ENCODE measurements at places on chromosomes 12 and 14.

DNA sequence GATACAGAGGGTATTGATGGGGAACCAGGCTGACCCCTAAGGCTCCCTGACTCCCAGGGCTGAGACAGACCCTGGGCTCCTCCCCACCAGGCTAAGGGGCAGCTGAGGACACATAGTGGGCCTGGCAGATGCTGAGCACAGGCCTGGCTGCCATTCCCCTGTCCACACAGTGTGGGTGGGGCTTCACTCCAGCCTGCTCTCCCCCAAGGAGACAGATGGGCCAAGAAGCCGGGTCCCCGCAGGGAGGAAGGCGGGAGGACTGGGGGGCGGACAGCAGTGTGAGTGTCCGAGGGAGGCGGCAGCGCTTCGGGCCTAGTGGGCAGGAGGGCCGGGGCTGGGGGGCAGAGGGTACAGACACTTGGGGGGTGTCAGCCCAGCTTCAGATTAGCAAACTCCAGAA, 32.0 kb downstream of the RFLNA start:
- H3K27me3 ChIP-seq = peaks cover 6% of the 10 kb centered on the region
- no peak overlapping the region for H3K27ac ChIP-seq
- no peak for DNase-seq
- peaks cover 47% of the 10 kb centered on the region for H3K36me3 ChIP-seq

GRCh38 chr14:74712499-74713394, at the start of the genes AREL1 and FCF1:
Gene AREL1, minus strand, starts transcription at chr14:74713080. Its CDS starts 27,465 bp downstream, at chr14:74685615.
Gene FCF1, plus strand, starts transcription at chr14:74713144. Its CDS starts 54 bp downstream, at chr14:74713198.
- peak within 1 kb of the TSS; percentile 98 for H3K27ac ChIP-seq
- peaks cover 15% of the 10 kb centered on the region for H3K4me1 ChIP-seq
- H3K4me3 ChIP-seq = peak within 1 kb of the TSS; percentile 98
- no peaks in the 10 kb centered on the region for H3K27me3 ChIP-seq
- H3K36me3 ChIP-seq = peaks cover 17% of the 10 kb centered on the region
- peak; percentile 79 for DNase-seq

DNA sequence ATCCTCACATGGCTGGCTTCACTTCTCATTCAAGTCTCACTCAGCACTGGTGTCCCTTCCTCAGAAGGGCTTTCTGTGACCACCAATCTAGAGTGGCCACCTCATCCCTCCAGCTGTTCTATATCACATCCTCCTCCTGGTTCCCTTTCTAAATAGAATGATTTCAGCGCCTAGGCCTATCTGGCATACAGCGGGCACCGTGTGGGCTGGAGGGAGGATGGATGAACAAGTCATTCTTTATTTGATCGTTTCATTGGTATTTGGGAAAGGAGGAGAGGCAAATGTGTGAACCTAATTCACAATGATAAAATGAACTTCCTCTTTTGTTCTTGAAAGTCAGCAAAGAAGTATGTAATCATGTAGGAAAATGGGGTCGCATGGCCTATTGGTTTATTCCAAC, 394.2 kb downstream of the DPF3 start:
- H3K27ac ChIP-seq = no peak overlapping the region
- DNase-seq = no peak
- no peak overlapping the region for H3K4me3 ChIP-seq
- no peaks in the 10 kb centered on the region for H3K27me3 ChIP-seq

- H3K36me3 ChIP-seq = no peaks in the 10 kb centered on the region
- no peak overlapping the region for H3K4me3 ChIP-seq
- peaks cover 17% of the 10 kb centered on the region for H3K4me1 ChIP-seq
- no peak for DNase-seq
Measured at GRCh38 chr12:9858135-9858534, 11.0 kb downstream of the CLEC2B start.

- no peak overlapping the region for H3K4me3 ChIP-seq
- peaks cover 4% of the 10 kb centered on the region for H3K36me3 ChIP-seq
- peaks cover 62% of the 10 kb centered on the region for H3K4me1 ChIP-seq
- peak; percentile 54 for DNase-seq
- H3K27me3 ChIP-seq = no peaks in the 10 kb centered on the region
- H3K27ac ChIP-seq = peak overlapping the region; percentile 72
Measured at GRCh38 chr12:101823891-101824290, 6.9 kb downstream of the GNPTAB start.

- H3K27me3 ChIP-seq = no peaks in the 10 kb centered on the region
- no peaks in the 10 kb centered on the region for H3K36me3 ChIP-seq
- H3K27ac ChIP-seq = peak overlapping the region; percentile 42
- peaks cover 75% of the 10 kb centered on the region for H3K4me1 ChIP-seq
- no peak overlapping the region for H3K4me3 ChIP-seq
Measured at GRCh38 chr12:70260646-70261045, 17.4 kb downstream of the CNOT2 start.

- DNase-seq = peak; percentile 23
- H3K36me3 ChIP-seq = no peaks in the 10 kb centered on the region
- H3K4me3 ChIP-seq = no peak overlapping the region
Measured at GRCh38 chr12:62006076-62006732, 254.0 kb upstream of the USP15 start.

DNA sequence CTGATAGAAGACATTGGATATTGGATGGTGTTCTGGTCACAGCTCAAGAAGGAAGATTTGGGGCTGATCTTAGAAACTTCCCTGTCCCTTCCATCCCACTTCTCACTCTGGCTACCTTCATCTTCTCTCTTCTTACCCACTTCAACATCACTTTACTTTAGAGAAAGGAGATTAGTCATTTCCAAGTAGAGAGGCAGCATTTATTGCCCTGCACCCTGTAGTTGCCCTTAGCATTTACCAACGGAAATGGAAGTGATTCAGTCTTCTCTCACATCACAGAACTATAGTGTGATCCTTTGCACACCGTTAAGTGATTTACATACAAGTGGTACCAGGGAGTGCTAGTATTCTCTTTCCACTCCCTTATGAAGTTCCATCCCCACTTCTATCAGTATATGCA, 52.4 kb downstream of the PHLDA1 start:
- H3K4me3 ChIP-seq = no peak overlapping the region
- H3K27me3 ChIP-seq = no peaks in the 10 kb centered on the region
- DNase-seq = no peak
- H3K4me1 ChIP-seq = peaks cover 49% of the 10 kb centered on the region

DNA sequence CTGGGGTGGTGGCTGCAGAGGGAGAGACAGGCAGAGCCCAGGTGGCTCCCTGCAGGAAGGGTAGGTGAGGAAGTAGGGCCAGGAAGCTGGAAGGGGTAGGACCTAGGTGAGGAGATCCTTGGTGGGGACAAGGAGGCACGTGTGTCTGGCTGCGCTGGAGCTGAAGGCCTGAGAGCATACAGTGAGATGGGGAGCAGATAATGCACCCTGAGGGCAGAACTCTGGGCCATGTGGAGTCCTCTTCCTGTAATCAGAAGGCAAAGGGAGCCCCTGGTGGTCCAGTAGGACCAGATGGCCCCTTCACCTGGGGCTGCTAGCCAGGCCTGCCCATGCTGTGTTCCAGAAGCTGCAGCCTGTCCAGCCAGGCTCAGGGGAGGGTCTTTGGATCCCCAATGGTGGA, 15.3 kb upstream of the KRT80 start:
- DNase-seq = no peak
- H3K4me3 ChIP-seq = no peak overlapping the region
- H3K27ac ChIP-seq = no peak overlapping the region
- H3K36me3 ChIP-seq = no peaks in the 10 kb centered on the region
- no peaks in the 10 kb centered on the region for H3K27me3 ChIP-seq
- peaks cover 20% of the 10 kb centered on the region for H3K4me1 ChIP-seq

DNA sequence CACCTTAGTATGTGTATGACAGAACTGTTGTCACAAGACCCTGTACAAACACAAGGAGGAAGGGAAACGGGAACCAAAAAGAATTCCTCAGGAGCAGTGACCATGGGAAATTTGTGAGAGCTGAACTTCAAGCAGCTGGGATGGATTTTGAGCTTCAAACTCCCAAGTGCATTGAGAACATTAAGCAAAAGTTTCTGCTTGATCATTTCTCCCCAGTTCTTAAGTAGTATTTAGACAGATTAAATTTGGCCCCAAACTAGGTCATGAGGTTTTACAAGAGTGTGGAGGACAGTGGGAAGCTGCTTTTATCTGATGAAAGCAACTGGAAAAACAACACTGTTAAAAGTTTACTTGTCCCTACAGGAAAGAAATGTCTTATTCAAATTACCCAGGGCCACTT, 206.0 kb upstream of the DCN start:
- no peak for DNase-seq
- no peaks in the 10 kb centered on the region for H3K27me3 ChIP-seq
- H3K4me1 ChIP-seq = no peaks in the 10 kb centered on the region
- H3K27ac ChIP-seq = no peak overlapping the region
- H3K36me3 ChIP-seq = peaks cover 2% of the 10 kb centered on the region

DNA sequence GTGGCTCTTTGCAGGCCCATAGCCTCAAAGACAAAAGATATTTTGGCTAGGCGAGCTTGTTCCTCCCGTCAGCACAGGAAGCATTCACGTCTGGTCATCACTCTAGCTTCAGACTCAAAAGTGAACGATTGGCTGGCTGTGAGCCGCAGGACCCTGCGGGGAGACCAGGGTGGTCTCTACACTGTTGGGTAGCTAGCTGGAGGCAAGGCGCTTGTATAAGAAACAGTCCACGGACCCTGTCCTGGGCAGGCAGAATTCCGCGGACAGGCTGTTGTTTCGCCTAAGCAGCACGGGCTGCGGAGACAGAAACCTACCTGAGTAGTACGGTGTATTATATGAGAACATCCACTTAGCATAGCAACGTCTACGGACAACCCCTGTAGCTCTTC, 29.6 kb downstream of the WBP11 start:
- H3K27me3 ChIP-seq = no peaks in the 10 kb centered on the region
- H3K4me3 ChIP-seq = peak overlapping the region; percentile 99
- DNase-seq = peak; percentile 47
- H3K4me1 ChIP-seq = peaks cover 39% of the 10 kb centered on the region
- H3K27ac ChIP-seq = peak overlapping the region; percentile 93

- no peaks in the 10 kb centered on the region for H3K27me3 ChIP-seq
- no peaks in the 10 kb centered on the region for H3K36me3 ChIP-seq
- no peak overlapping the region for H3K27ac ChIP-seq
- peaks cover 8% of the 10 kb centered on the region for H3K4me1 ChIP-seq
- no peak overlapping the region for H3K4me3 ChIP-seq
Measured at GRCh38 chr12:26800858-26801257, 32.1 kb downstream of the ITPR2 start.

GRCh38 chr12:86950444-86950843, 694.3 kb upstream of the MGAT4C start:
- no peaks in the 10 kb centered on the region for H3K36me3 ChIP-seq
- H3K27ac ChIP-seq = no peak overlapping the region
- H3K4me3 ChIP-seq = no peak overlapping the region
- H3K4me1 ChIP-seq = peaks cover 56% of the 10 kb centered on the region

- H3K27me3 ChIP-seq = peaks cover 11% of the 10 kb centered on the region
- no peaks in the 10 kb centered on the region for H3K36me3 ChIP-seq
- H3K27ac ChIP-seq = no peak overlapping the region
- no peaks in the 10 kb centered on the region for H3K4me1 ChIP-seq
- peak; percentile 80 for DNase-seq
Measured at GRCh38 chr14:21868442-21869046, 194.9 kb upstream of the OR4E1 start.

GRCh38 chr14:67480011-67480410, 8.5 kb downstream of the TMEM229B start:
- peaks cover 7% of the 10 kb centered on the region for H3K4me1 ChIP-seq
- H3K36me3 ChIP-seq = no peaks in the 10 kb centered on the region
- no peaks in the 10 kb centered on the region for H3K27me3 ChIP-seq
- H3K4me3 ChIP-seq = no peak overlapping the region

- H3K36me3 ChIP-seq = peaks cover 40% of the 10 kb centered on the region
- no peak overlapping the region for H3K27ac ChIP-seq
- no peaks in the 10 kb centered on the region for H3K27me3 ChIP-seq
Measured at GRCh38 chr12:55771736-55772135, 28.8 kb downstream of the GDF11 start.

- no peaks in the 10 kb centered on the region for H3K4me1 ChIP-seq
- no peak for DNase-seq
- no peaks in the 10 kb centered on the region for H3K27me3 ChIP-seq
- no peak overlapping the region for H3K27ac ChIP-seq
- peaks cover 3% of the 10 kb centered on the region for H3K36me3 ChIP-seq
Measured at GRCh38 chr14:97319691-97320090, 522.5 kb downstream of the VRK1 start.

DNA sequence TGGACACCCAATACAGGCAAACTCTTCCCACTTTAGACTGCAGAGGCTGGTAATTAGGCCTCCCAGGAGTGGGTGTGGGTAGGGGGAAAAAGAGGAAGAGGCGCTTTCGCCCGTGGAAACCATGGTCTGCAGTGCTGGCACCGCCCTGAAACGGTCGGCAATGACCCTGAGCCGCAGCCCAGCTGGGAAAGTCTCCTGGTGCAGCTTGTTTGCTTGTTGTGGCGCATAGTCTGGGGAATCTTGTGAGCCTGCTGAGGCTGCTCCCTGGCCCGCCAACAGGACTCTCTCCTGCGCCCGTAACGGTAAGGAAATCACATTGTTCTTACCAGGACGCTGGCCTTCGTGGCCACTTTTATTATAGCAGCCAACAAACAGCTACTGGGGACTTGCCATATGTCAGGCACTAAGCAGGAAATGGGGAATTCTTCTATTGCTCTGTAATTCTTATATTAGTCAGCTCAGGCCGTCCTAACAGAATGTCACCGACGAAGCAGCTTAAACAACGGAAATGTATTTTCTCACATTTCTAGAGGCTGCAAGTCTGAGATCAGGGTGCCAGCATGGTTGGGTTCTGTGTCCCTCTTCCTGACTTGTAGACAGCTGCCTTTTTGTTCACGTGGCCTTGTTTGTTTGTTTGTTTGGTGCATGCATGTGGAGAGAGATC, 52.5 kb upstream of the RIN3 start:
- H3K4me3 ChIP-seq = no peak overlapping the region
- H3K36me3 ChIP-seq = no peaks in the 10 kb centered on the region
- DNase-seq = no peak
- H3K27me3 ChIP-seq = no peaks in the 10 kb centered on the region
- H3K27ac ChIP-seq = no peak overlapping the region
- H3K4me1 ChIP-seq = peaks cover 15% of the 10 kb centered on the region

DNA sequence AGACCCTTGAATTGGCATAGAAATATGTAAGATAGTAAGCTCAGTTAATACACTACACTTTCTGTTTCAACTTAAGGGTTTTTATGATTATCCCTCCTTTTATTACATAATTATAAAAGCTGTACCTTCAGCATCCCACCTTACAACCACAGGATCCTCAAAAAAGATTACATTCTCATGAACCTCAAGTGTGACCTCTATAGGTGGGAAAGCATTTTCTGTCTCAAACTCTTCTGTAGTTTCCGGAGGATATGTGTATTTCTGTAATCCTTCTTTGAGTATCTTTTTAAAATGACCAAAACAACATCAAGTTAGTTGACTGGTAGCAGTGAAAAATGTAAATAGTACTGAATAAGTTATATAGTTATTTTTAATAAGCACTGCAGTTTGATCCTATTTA, 75.9 kb downstream of the DNAI7 start:
- H3K27ac ChIP-seq = no peak overlapping the region
- no peak overlapping the region for H3K4me3 ChIP-seq
- no peaks in the 10 kb centered on the region for H3K27me3 ChIP-seq
- H3K36me3 ChIP-seq = no peaks in the 10 kb centered on the region

DNA sequence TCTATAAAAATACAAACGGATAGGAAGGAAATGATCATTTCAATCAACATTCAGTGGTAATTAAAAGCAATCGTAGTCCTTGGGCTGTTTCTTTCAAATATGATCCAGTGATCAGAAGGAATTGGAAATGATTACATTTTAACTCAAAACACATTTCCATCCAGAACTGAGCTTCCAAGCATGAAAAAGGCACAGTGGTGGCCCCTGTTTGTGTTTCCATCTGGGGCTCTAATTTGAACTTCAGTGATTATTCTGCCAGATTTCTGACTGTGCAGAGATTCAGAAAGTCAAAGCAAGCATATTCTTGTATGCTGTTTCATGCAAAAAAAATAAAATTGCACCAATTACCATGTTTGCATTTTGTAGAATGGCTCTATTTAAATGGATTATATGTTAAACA, 157.0 kb upstream of the LMNTD1 start:
- peaks cover 8% of the 10 kb centered on the region for H3K27me3 ChIP-seq
- H3K4me3 ChIP-seq = no peak overlapping the region
- H3K36me3 ChIP-seq = peaks cover 56% of the 10 kb centered on the region
- 0 out of 2 replicates have a peak, but pooled peaks cover 3% of the 10 kb centered on the region for H3K4me1 ChIP-seq
- H3K27ac ChIP-seq = no peak overlapping the region
